ENCODE measurements at places on chromosomes 1 and 21.

- DNase-seq = peak; percentile 48
Observed at GRCh38 chr21:36385233-36386030, at the start of gene CHAF1B. Gene CHAF1B (plus strand): TSS chr21:36385392. CDS start chr21:36386137, 745 bp downstream.

GRCh38 chr1:162487241-162487640 lies 10.4 kb upstream of the UHMK1 start:
- no peak for DNase-seq

- peak; percentile 62 for DNase-seq
Observed at GRCh38 chr1:14627608-14628489, 29.4 kb downstream of the KAZN start.

DNA sequence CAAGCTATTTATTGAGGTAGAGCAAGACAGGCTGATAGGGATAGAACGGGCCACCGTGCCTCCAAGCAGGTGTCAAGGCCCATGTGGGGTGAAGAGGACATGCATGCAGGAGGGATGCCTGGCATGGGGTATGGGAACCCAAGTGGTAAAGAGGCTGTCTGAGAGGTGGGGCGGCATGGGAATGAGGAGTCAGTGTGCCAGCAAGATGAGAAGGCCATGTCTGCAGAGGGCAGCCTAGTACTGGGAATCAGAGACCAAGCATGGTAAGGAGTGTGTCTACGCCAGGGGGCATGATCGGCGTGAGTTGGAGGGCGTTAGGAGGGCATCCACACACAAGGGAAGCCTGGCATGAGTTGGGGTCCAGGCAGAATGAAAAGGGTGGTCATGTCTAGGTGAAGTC lies 303.7 kb upstream of the PLD5 start:
- DNase-seq = no peak

DNA sequence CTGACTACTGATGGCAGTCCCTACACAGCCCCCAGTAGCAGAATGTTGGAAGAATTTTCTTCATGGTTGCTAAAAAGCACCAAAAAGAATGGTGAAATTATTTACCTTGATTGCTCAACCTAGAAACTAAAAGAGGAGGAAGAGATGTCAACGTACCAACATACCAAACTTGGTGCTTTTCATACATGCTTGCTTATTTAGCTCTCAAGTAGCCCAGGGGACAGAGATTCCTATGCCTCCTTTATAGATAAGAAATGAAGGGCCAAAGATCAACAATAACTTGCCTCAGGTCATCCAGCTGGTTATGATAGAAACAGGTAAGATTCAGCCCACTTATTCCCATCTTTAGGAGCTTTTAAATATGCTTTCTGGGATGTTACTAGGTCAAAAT lies 170.6 kb downstream of the PIGK start:
- no peak for DNase-seq

- no peak for DNase-seq
Observed at GRCh38 chr1:6111571-6111970, 65.9 kb downstream of the KCNAB2 start.

DNA sequence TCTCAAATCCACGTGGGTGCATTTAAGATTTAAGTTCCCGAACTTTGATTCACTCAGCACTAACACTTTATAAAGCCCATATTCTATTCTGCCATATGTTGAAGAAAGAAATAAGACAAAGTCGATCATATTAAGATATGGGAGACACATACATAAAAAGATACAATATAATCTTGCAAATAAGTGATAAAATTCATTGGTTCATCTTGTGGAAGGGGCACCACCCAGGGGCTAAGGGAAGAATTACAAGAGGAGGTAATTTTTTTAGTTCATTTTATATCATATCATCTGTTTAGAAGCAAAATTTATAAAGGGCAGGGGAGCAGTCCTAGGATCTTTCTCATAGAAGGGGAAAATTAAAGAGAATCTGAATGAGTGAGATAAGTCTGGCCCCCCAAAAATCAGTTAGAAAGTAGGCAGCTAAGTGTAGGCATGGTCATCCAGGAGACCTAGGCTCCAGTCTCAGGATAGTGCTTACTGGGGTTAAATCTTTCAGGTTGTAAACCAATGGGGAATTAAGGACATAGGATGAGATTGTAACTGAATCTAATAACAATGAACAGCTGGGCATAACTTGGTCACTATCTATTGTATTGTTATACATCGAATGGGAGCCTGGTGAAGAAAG lies 124.2 kb upstream of the L1TD1 start:
- no peak for DNase-seq

DNA sequence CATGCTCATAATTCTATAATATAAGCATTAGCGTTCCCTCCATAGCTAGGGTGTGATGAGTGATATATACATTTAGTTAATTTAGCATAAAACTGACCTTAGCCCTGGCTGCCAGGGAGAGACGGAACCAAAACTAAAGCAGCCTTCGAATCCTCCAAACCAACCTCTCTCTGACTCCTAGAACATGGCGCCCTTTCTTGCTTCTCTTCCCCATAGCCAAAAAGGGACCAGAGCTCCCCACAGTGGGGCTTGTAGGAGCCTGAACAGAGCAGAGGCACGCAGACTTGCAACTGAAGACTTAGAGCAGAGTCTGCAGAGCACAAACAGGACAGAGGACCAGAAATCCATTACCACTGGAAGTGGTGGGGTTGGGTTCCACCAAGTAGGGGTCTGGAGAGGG lies 17.7 kb downstream of the IRF2BP2 start:
- no peak for DNase-seq

DNA sequence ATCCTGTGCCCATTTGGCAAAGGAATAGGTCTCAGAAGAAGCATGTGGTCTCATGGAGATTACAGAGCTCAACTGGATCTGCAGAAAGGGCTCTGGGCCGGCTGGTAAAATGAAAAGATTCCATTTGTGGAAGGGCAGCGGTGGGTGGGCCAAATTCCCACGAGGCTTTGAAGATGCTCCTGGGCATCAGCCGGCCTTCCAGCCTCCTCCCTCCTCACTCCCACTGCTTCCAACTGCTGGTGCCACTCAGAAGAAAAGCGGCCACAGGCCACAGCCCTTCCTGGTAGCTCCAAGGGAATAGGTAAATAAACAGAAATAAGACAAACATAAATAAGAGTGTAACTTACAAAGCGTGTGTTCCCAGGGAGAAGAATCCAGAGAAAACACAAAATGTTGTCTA lies 136.3 kb upstream of the SLC44A3 start:
- DNase-seq = no peak

DNA sequence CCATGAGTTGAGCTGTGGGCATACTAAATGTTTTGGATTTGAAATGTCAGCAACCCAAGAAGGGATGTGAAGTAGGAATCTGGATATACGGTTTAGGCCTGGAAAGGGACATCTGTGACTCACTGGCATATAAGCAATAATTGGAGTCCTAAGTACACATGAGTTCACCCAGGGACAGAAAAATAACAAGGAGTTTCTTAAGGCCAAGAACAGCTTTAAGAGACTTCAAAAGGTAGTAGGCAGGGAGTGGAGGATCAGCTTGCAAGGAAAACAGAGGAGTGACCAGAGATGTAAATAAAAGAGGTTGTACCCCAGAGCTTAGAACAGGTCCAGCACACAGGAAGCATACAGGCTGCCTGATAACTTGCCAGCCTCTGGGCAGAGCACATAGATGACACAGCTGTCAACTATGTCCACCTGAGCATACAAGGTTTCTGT lies 28.1 kb downstream of the TMEM50B start:
- no peak for DNase-seq

- no peak for DNase-seq
Observed at GRCh38 chr21:15775981-15776380, 46.2 kb downstream of the USP25 start.

DNA sequence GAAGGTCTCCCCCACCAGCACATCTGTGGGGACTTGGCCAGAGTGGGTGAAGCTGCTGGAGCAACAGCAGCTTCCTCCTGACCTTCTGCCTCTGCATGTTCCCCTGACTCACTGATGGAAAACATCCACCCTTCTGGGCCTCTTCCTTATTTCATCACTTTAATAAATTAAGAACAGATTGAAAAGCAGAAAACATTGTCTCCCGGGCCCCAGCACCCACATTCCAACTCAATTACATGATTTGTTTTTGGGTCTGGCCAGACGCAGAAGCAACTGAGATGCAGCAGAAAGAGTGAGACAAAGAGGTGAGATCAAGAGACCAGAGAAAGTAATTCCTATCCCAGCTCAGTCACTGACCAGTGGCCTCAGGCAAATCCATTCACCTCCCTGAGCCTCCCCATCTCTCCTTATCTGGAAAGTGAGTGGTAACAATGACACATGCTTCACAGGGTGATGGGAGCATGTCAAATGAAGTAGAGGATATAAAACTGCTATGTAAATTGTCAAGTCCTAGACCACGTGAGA lies 157.1 kb downstream of the ELAVL4 start:
- no peak for DNase-seq

DNA sequence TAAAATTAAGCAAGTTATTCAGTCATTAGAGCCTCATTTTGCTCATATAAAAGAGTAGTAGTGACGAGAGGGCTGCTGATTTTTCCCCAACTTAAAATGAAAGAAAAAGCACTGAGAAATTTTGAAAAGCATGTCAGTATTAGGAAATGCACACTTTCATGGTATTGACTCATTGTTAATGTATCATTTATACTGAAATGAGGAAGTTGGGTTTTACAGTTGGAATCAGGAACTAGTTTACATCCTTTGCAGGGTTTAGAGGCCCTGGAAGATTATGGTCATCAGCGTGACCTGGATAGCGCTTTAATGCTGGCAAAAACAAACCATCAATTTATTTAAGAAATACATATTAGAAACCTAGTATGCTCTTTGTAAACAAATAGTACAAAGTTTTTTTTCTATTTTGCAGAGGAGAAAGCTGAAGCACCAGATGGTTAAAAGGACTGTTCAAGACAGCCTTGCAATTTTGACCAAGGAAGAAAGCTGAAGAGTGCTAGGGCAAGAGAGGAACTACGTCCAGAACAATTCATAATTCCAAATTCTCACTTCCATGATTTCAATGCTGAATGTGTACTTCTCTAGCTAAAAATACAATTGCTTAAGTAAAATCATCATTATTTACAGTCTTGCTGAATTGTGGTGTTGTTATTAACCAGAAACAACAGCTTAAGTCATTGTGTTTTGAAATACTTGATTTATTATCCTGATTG lies 94.8 kb upstream of the SGIP1 start:
- DNase-seq = no peak

- DNase-seq = no peak
Observed at GRCh38 chr1:155124503-155125463, 2.9 kb upstream of the EFNA1 start.

GRCh38 chr1:17653276-17653675 lies 101.9 kb upstream of the ACTL8 start:
- no peak for DNase-seq

DNA sequence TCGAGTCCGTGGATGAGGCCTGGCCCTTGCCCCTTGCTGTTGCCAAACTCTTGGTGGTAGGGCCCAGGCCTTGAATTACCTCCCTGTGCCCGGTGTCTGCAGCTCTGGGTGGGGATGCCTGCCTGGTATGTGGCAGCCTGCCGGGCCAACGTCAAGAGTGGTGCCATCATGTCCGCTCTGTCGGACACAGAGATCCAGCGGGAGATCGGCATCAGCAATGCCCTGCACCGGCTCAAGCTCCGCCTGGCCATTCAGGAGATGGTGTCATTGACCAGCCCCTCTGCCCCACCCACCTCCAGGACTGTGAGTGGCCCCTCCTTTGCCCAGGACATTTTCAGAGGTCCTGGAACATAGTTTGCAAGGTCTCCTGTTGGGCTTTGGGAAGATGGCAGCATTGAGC lies 25.7 kb downstream of the MYOG start:
- DNase-seq = no peak

DNA sequence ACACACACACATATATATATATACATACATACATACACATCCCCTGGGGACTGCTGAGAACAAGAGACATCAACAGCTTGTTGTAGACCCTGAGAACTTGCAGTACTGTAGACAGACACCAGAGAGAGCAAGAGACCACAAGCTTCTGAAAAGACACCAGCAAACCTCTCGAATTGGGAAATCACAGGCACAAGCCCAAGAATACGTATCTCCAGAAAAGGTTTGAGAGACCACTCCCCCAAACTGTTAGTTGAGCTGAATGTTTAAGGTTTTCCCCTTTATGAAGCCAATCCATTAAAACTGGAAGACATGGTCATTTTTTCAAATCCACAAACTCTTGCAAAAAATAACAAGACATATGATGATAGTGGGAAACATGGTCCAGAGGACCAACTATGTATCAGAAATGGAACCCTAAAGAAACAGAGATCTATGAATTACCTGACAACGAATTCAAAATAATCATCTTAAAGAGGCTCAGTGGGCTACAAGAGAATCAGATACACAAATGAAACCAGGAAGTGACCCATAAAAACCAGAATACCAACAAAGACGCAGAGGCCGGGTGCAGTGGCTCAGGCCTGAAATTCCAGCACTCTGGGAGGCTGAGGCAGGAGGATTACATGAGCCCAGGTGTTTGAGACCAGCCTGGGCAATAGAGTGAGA lies 45.1 kb downstream of the SLC2A1 start:
- DNase-seq = no peak

- DNase-seq = no peak
Observed at GRCh38 chr1:48114596-48115382, 107.7 kb upstream of the SLC5A9 start.

- no peak for DNase-seq
Observed at GRCh38 chr1:165845569-165845968, 18.2 kb downstream of the UCK2 start.

DNA sequence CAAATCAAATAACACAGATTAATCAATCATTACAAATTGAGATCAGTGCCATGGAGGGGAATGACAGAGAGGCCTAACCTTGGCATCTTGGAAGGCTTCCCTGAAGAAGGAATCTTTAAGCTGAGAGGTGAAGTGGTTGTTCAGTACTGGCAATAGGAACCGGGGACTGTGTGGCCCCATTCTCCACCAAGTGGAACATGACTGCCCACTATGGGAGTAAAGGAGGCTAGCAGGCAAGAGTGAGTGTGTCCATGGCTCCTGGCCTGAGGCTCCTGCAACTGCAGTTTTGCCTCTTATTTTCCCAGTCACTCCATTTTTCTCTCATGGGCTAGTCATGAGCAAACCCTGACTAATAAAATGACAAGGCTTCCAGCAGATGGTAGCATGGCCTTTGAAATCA lies 112.2 kb upstream of the GJB5 start:
- no peak for DNase-seq
